ENCODE measurements at places on chromosomes 11 and 22. TPM values are rescaled to one million over a fixed set of nuclear protein-coding genes. Genes with fewer than 3 reads are reported as not detected.

The KLHL35 gene
- 0.43 TPM for total RNA-seq

The PAAF1 gene
- 12.3 TPM for total RNA-seq

The WBP2NL gene
- total RNA-seq, result 0.77 TPM

The SBF1 gene
- total RNA-seq, result 79.3 TPM

The PRPF19 gene
- total RNA-seq, result 32.6 TPM

The NAV2 gene
- 7.9 TPM for total RNA-seq

The HOATZ gene
- not detected for total RNA-seq

The CACNA1I gene
- total RNA-seq, result under 0.01 TPM

The RAB3IL1 gene
- 9.1 TPM for total RNA-seq

The CRYBB2 gene
- total RNA-seq, result not detected

The RFPL3 gene
- total RNA-seq, result not detected

The GAL3ST3 gene
- total RNA-seq, result not detected

The RGL4 gene
- total RNA-seq, result not detected

The EXPH5 gene
- 1.5 TPM for total RNA-seq

The TMEM135 gene
- total RNA-seq, result 30.9 TPM

The EHBP1L1 gene
- 34.9 TPM for total RNA-seq

The SLC25A45 gene
- 0.95 TPM for total RNA-seq

The AMOTL1 gene
- total RNA-seq, result 22.4 TPM

The E2F8 gene
- not detected for total RNA-seq

The PLEKHB1 gene
- total RNA-seq, result 1.6 TPM

The SH3BP1 gene
- total RNA-seq, result 16.1 TPM

The FOSL1 gene
- 3.9 TPM for total RNA-seq

The IL17REL gene
- not detected for total RNA-seq

The ANKK1 gene
- 0.17 TPM for total RNA-seq

The FLRT1 gene
- 0.09 TPM for total RNA-seq
